Kidney epithelial cell (primary cell): ENCODE measurements at places on chromosomes 2 and 18. TPM values are rescaled to one million over a fixed set of nuclear protein-coding genes. Genes with fewer than 3 reads are reported as not detected.

DNA sequence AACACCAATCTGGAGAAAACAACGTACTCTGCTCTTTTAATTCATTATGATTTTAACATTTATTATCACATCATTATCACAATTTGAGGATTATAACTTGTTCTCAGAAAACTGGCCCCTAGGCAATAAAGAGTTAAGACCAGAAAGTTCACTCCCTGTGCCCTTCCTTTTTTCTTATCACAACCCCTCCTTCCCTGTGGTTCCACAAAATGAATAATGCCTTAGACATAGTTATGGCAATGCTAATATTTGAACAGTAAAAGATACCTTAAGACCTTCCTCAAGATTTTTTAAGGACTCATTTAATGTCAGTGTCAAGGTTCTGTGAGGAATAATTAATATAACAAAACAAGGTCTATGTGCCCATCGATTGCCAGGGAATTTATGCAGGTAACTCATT is 596.2 kb downstream of the ARHGAP15 start:
- no peak for DNase-seq

DNA sequence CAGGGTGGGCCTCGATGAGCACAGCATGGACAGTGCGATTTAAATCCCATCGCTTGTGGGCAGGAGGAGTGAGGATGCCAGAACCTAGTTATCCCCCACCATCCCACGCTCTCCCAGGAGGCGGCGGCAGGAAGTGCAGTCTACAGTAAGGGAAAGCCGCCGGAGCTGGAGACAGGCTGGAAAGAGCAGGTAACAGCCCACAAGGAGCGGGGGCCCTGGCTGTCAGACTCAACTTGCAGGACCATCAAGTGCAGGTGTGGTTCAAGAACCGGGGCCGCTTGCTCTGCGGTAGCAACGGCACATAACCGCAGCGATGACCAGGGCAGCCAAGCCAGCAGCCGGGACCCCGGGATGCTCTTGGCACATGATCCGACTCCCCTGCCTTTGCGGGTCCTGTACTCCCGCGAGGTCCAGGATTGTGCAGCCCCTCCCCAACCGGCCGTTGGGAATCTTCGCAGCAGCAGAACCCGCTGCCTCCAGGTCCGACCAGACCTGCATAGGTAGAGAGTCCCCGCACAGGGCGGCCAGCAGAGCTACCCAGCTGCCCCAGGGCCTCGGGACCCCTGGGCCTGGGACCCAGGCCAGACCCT is 82.1 kb downstream of the BIN1 start:
- no peak for DNase-seq

GRCh38 chr2:30958918-30959265 is 151.6 kb upstream of the CAPN13 start:
- DNase-seq: no peak

- DNase-seq: no peak
Observed at GRCh38 chr2:119513832-119514231, 10.5 kb downstream of the SCTR start.

- no peak for DNase-seq
Observed at GRCh38 chr2:113136828-113137775, 9.7 kb downstream of the IL1RN start.

DNA sequence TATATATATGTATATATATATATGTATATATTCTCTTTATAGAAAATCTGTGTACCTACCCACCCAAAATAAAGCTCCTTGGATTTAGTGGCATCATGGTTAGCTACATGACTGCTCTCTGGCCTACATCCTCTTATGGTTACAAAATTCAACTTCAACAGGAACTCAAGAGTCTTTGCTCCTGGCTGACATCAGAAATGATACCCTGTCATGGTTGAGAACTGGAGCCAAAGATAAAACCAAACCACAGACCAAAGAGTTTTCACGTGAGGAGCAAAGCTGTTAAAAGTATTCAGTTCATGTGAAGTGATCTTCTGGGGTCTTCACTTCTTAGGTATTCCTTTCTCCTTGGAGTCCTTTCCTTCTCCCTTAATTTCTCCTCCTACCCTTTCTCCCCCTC is 476.3 kb downstream of the SOX11 start:
- DNase-seq: no peak

- DNase-seq: no peak
Observed at GRCh38 chr2:44789971-44790721, 151.4 kb upstream of the SIX3 start.

DNA sequence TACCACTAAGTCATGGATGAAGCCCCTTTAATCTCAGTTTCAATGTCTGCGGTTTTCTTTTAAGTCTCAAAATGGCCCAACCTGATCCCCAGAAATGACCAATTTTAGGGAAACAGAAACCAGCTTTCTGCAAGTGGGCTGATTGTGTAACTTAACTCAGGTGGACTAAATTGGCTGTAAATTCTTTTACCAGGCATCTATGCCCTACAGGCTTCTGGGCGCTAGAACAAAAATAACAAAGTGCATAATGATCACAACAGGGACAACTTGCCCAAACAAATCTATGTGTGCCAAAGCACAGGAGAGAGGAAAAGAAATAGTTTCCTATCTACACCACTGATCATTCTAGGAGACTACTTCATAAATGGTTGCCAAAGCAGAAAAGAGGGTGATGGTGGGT is 112.3 kb upstream of the SETBP1 start:
- no peak for DNase-seq

DNA sequence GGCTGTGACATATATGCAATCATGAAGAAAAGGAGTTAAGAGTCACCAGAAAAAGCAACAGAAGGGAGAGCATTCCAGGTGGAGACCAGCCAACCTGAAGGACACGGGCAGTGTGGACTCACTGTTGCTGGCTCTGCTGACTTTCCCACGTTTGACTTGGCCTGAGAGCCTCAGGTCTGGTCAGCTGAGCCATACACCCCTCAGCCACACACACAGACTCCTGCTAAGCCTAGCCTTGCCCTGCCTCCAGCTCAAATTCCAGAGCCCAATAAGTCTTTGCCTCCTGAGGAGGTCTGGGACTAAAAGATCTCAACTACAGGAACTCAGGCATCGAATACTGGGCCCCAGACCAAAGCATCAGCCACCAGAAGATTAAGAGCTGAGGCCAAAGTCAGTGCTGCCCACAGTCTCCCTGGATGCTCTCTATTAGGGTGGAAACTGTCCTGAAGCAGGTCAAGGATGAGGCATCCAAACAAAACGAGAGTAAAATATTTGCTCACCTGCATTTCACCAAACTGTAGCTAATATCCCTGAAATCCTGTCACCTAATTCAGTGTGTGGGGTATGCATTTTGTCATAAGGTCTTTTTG is 23.3 kb downstream of the CACNB4 start:
- no peak for DNase-seq

DNA sequence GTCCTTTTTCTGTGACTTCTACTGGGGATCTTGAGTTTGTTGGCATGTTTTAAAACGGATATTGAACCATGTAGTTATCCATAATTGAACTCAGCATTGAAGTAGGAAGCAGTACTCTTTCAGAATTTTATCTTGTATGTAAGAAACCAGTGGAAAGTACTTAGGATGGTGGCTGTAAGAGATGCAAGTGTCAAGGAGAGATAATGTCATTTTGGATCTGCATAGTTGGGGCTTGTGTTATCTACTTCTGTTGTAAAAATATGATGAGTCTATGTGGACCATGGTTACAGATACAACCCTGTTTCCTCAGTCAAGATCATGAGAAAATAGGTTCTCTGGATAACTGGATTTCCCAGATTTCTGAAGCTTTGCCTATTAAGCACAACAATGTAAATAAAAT is 113.7 kb downstream of the NAB1 start:
- DNase-seq: no peak

DNA sequence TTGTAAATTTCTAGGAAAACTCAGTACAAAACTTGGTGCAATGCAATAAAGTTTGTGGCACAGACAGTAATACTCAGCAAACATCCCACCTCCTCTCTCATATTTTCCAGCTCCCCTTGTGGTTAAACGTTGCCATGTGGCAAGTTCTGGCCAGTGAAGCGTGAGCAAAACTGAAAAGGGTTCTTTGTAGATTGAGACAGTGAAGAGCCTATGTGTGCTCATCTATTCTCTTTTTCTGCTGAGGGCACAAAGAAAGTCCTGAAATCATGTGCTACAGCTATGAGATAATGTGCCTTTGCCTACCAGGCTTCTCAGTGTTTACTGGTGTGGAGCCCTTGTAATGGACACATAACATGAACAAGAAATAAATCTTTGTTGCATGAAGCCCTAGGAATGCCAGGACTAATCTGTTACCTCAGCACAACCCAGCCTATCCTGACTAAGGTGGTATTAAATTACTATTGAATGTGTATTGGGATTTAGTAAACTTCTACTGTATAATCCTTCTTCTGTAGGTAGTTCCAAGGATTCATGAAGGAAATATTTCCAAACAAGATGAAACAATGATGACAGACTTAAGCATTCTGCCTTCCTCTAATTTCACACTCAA is 13.0 kb upstream of the TYMS start:
- peak; percentile 10 for DNase-seq

UCN gene
- total RNA-seq: 1.6 and 1.7 TPM in 2 replicates

ARHGEF4 gene
- 9.3 and 14.9 TPM in 2 replicates for total RNA-seq

PUM2 gene
- total RNA-seq: 41.3 and 44.2 TPM in 2 replicates

CYP26B1 gene
- 1.1 and 1.2 TPM in 2 replicates for total RNA-seq

DCDC2C gene
- not detected in 2 replicates for total RNA-seq

CTAGE1 gene
- total RNA-seq: not detected in 2 replicates

CROCC2 gene
- not detected in 2 replicates for total RNA-seq

RRM2 gene
- total RNA-seq: 8.7 and 9.6 TPM in 2 replicates
